ENCODE measurements at places on chromosomes 5 and 9.

GRCh38 chr9:27209034-27209433 is 87.9 kb downstream of the EQTN start:
- no peak for DNase-seq

DNA sequence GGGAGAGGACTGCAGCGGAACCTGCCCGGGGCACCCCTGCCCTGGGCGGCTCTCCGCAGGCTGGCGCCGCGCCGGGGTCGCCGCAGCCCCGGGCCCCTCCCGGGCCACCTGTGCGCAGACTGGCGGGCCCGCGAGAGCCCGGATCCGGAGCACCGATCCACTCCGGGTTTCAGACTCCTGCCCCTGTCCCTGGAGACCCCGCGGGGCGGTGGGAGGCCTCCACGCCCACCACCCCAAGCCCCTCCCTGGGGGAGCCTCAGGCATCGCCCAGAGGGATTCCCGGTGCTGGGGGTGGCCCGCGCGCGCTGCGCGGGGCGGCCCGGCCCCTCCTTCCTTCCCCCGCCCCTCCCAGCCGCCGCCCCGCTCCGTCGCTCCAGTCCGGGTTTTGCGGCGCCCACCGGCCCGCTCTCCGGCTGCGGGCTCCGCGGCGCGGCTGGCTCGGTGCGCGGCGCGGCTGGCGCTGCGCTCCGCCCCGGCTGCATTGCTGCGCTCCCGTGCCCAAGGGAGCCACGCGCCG is at the start of gene UNC5A:
TSS of gene UNC5A (plus strand) at position 479 of the 517 bp plus-strand sequence. CDS start 192 bp downstream, outside the sequence.
- DNase-seq, result peak; percentile 91

- DNase-seq, result no peak
These were observed 19.0 kb downstream of the PHAX start for GRCh38 chr5:126619781-126620180.

GRCh38 chr9:126617823-126618165 is 4.1 kb downstream of the LMX1B start:
- no peak for DNase-seq

- no peak for DNase-seq
These were observed 18.7 kb upstream of the DCAF12 start for GRCh38 chr9:34145165-34145564.

GRCh38 chr5:28917631-28918030 is 1879.2 kb upstream of the CDH9 start:
- no peak for DNase-seq

DNA sequence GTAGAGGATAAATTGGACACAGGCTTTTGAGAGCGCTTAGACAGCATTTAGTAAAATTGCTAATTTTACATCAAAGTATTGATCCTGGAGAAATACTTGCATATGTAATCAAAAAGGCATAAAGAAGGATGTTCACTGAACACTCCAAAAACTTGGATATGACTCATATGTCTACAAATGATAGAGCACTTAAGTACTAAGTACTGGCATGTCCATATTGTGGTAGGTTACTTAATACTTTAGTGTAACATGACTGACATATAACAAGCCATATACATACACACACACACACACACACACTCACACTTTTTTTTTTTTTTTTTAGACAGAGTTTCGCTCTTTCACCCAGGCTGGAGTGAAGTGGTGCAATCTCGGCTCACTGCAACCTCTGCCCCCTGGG is 361.9 kb downstream of the ARHGEF28 start:
- no peak for DNase-seq

- no peak for DNase-seq
These were observed 26.2 kb downstream of the RAD23B start for GRCh38 chr9:107309271-107309670.

DNA sequence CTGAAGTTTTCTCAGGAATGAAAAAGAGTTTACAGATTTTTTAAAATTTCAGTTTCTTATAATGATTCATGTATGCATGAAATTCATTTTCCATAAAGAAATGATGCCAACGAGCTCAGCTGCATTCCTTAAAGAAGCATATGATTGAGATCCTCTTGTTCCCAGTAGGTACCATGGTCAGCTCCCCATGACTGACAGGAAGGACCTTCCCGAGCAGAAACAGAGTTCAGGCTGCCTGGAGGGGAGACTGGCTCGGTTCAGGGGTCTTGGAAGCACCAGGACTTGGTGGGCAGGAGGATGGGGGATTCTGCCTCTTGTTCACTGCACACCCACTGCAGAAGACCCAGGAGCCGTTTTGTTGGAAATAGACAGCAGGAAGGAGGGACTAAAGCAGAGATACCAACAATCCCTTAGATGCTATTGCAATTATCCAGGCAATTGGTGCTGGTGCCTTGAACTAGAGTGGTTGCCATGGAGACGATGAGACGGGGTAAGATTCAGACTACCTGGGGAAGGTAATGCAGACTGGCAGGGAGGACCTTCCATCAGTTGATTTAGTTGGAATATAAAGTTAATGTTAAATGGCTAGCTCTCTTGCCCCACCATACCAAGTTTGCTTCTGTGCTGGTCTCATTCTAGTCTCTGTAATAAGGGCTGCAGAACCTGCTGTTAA is 447.8 kb downstream of the MTRR start:
- peak; percentile 50 for DNase-seq

DNA sequence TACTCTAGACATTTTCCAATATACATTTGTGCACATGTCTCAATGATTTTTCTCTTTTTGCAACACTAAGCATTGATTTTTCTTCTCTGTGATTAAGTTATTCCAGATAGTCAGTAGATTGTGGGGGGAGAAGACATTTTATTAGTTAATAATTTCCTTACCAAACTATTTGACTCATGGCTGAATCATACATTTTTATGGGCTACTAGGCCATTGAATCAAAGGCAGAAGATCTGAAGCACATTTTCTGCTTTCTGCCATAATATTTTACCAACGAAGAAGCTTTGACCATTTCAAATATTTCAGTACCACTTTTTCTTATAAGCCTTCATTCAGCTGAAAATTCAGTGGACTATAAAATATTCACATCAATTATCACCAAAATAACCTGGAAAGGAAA is 175.6 kb downstream of the IRX2 start:
- no peak for DNase-seq

GRCh38 chr9:68416936-68417564 is 60.6 kb downstream of the PGM5 start:
- DNase-seq, result peak; percentile 53

- DNase-seq, result no peak
These were observed 73.6 kb upstream of the SUSD1 start for GRCh38 chr9:112248722-112249121.

DNA sequence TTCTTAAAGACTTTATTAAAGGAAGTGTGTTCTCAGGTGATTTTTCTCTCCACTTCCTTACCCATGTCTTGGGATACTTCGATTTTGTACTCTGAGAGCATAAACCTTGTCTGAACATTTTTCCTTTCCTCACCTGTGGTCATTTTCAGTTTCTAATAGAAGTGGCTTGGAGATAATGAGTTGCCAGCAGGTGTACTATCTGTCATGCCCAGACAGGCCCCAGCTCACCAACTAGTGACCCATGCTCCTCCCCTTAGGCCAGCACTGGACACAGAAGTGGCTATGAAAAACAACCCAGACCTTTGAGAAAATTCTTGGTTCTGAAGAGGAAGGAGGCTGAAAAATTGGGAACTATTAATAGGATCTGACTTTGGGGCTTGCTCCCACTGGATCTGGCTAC is 49.2 kb upstream of the SMIM32 start:
- DNase-seq, result no peak

- DNase-seq, result no peak
These were observed 169.5 kb upstream of the POC5 start for GRCh38 chr5:75886706-75887105.

DNA sequence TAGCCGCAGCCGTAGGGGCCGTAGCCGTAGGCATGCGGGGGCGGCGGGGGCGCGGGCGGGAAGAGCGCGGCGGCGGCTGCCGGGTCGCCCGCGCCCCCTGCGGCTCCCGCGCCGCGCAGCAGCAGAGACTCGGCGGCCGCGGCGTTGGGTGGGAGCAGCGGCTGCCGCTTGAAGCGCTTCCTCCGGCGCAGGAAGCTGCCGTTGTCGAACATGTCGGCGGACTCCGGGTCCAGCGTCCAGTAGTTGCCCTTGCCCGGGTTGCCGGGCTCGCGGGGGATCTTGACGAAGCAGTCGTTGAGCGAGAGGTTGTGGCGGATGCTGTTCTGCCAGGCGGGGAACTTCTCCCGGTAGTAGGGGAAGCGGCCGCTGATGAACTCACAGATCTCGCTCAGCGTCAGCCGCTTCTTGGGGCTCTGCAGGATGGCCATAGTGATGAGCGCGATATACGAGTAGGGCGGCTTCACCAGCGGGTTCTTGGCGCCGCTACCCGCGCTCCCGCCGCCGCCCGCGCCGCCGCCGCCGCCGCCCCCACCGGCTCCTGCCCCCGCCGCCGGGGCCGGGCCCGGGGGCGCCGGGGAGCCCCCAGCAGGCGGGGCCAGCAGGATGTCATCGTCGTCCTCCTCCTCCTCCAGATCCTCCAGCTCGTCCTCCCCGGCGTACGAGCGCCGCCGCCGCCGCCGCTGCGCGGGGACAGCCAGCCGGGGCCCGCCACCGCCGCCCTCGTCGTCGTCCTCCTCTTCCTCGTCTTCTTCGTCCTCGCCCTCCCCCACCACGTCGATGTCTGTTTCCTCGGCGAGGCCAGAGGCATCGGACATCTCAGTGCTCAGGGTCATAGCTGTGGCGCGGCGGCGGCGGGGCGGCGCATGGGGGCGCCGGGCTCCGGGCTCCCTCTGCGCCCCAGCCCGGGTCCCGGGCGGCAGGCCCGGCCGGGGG is 781 bp downstream of the FOXD1 start:
- no peak for DNase-seq

GRCh38 chr5:38551030-38552017 is 5.1 kb downstream of the LIFR start:
- DNase-seq, result peak; percentile 45

- DNase-seq, result no peak
These were observed 517.6 kb downstream of the BNC2 start for GRCh38 chr9:16352791-16353401.

DNA sequence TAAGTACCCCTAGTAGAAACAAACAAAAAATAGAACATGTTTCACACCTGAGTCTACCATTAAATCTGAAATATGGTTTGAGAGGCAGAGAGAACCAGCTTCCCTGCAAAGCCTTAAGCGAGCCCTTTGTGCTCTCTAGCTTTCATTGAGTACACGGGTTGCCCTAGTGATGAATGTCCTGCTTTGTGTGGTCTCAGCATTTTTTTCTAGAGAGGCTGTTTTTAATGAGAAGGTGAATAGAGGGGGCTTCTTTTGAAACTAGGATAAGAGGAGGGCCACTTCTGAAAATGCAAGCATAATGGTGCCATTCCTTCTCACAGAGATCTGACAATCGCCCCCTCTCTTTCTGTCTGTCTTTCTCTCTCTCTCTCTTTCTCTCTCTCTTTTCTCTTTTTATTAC is 131.3 kb downstream of the MACIR start:
- no peak for DNase-seq

GRCh38 chr9:135989157-135989556 is 28.0 kb upstream of the UBAC1 start:
- DNase-seq, result no peak

DNA sequence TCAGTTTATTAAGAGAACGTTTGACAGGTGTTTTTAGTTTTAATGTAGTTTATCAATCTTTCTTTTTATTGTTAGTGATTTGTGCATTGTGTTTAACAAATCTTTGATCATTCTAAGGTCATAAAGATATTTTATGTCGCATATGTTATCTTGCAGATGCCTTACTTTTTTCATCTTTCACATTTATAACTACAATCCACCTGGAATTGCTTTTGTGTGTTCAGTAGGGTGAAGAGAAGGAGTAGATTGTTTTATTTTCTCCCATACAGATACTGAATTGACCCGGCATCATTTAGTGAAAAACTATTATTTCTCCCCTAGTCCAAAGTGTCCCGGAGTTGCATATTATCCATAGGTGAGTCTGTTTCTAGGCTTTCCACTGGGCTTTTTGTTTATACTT is 179.4 kb upstream of the RGMB start:
- DNase-seq, result no peak

GRCh38 chr5:159874263-159874662 is 42.0 kb upstream of the ADRA1B start:
- no peak for DNase-seq

DNA sequence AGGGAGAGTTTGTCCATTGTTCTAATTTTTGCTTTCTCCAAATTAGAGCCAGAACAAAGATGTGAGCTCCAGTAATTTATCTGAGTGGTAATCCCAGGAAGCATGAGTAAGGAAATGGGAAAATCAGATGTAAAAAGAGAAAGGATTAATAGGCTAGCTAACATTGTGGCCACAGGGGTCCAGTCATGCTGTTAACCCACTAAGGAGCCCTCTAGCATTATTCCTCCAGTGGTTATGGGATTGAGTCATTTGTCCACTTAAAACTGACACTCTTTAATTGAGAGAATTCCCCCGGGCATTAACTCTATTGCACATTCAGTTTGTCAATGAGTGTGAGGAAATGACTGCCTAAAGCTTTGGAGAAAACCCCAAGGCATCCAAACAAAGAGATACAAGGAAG is 700.3 kb upstream of the TYRP1 start:
- no peak for DNase-seq

- no peak for DNase-seq
These were observed 19.8 kb upstream of the IFNK start for GRCh38 chr9:27504259-27504658.

DNA sequence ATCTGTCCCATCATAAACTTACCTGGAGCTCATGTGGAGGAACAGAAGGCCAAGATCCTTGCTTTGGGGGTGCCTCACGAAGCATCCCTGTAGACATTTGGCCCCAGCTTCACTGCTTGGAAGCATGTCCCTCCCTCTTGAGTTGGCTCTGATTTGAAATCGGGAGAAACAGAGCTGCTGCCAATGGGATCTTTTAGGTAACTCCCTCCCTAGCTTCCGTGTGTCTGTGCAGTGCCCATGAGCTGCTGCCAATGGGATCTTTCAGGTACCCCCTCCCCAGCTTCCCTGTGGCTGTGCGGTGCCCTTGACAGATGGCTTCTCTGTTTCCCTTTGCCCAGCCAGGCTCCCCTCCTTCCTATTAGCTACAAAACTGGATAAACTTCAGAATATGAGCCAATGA is 178.0 kb downstream of the NR3C1 start:
- DNase-seq, result no peak

DNA sequence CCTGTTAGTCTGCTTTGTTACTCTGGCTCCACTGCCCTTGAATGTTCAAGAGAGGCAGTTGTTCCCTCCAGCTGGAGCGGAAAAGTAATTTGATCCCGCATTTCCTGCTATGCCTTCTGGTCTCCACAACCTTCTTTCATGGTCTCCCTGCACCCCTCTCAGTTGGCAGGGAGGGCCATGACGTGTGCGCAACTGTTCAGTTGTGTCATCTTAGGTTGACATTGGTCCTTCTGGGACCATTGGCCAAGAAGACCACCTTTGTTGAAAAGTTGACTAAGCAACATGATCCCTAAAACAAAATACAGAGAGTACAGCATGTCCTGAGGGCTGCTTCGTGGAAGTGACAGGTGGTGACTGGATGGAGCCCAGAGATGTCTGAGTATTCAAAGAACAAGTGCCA is 192.5 kb upstream of the TUT7 start:
- no peak for DNase-seq

DNA sequence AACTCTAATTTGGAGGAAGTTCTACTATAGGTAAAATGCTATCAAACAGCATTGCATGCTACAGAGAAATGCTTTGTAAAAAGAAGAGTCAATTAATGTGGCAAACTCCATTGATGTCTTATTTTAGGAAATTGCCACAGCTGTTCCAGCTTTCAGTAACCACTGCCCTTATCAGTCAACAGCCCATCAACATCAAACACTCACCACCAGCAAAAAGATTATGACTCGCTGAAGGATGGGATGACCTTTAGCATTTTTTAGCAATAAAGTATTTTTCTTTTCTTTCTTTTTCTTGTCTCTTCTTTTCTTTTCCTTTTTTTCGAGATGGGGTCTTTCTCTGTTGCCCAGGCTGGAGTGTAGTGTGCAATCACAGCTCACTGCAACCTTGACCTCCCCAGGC is 26.0 kb downstream of the CRHBP start:
- no peak for DNase-seq

Data from iPS-NIHi11 (cell line).